AG04450 (cell line): ENCODE measurements at places on chromosomes 2 and 18. TPM values are rescaled to one million over a fixed set of nuclear protein-coding genes. Genes with fewer than 3 reads are reported as not detected.

GRCh38 chr2:145626301-145626700, 1106.4 kb upstream of the ZEB2 start:
- no peak for DNase-seq

Gene DSEL
- 40.0 and 55.2 TPM in 2 replicates for polyA plus RNA-seq

DNA sequence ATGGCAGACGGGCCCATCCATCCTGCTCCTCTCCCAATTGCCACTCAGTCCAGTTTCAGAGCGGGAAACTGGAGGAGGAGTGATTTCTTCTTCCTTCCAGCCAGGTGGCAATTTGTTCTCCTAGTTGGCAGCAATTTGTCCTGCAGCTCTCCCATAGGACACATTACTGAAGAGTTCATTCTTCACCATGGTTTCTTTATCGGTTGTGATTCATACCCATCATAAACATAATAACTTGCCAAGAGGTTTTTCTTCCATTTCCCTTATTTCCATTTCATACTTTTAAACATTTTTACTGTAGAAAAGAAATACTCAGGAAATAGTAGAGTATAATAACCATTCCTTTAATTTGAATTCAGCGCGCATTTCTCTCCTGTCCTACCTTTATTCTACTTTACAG, 377.9 kb upstream of the RAB12 start:
- DNase-seq: no peak

DNA sequence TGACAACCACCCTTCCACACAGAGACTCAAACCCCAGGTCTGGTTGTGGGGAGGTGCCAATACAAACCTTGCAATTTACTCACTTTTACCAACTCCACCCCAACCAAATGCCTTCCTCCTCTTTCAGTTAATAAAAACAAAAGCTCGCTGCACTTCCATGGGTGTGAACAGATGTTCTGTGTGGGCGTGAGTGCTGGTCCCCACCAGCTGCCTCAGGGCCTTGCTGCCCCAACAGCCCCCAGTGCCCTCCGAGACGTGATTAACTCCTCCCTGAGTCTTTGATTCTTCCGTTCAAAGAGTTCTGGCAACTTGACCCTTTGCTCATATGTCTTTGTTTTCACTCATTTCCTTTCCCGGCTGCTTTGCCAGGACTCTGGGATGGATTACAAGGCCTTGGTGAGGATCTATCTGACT, 258.9 kb upstream of the CXCR4 start:
- DNase-seq: no peak

DNA sequence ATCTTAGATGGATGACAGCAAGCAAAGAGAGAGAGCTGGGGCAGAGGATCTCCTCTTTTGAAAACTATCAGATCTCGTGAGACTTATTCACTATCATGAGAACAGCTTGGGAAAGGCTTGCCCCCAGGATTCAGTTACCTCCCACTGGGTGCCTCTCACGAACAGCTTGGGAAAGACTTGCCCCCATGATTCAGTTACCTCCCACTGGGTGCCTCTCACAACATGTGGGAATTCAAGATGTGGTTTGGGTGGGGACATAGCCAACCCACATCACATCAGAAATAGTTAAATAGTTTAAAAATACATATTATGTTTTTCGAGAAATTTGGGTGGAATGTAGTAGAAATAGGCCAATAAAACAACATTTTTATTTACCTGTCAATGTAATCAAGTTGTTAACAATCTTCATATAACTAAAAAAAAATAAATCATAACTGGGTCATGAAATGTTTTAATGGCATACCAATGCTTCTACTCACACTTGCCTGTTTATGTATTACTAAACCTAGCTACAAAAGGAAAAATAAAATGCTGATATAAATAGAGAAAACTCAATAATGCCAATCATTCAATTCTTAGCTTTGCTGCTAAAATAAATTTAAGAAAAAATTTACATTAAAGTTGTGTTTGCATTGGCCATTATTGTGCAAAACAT, 608.9 kb downstream of the SUCLG1 start:
- DNase-seq: no peak

Gene KLHL41
- polyA plus RNA-seq: 0.22 and 0.26 TPM in 2 replicates

Gene PPP3R1
- polyA plus RNA-seq: 21.2 and 24.9 TPM in 2 replicates

Gene TCF4
- 41.4 and 47.3 TPM in 2 replicates for polyA plus RNA-seq

DNA sequence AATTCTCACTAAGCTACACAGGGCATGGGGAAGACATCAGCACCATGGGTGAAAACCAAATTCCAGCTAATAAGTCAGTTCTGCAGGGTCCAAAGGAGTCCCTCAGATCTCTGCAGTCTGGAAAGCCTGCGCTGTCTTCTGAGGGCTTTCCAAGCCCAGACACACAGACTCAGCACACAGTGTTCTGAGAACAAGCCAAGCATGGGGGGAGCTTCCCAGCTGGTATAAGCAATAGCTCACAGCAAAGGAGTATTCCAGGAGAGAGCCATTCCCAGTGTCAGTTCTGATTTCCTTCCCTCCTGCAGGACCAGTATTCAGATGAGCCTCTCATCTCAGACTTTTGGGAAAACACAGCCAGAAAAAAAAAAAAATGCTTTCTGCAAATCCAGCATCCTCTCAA, 370.8 kb downstream of the TNS1 start:
- DNase-seq: no peak

DNA sequence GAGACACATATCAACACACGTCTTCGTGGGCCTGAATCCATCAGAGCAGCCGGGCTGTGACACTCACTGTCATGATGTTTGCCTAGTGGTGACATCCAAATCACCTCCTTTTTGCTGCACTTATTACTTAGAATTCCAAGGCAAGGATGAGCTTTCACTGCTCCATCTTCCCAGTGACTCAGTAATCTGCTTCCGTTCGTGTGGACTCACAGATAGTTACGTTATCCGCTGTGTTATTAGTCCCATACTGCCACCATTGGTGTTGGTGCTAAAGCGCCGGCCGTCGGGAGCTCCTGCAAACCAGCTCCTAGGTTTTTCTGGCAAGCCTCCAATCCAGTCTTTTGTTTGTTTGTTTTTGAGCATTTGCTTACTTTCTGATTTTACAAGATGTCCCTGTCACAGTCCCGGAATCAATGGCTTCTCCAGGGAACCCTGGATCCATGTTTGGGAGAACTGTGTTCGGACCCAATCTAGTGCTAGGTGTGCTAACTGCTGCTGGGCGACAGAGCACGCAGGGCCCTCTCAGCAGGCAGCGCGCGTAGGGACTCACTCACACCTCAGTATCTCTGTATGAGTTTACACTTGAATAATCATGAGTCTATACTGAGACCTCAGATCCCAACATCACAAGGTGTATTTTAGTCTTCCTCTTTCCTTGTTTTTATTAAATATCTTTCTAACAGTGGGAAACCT, 42.6 kb downstream of the HDAC4 start:
- DNase-seq: no peak

Gene KCNIP3
- 0.12 and 0.24 TPM in 2 replicates for polyA plus RNA-seq

GRCh38 chr18:28541276-28541930, 364.5 kb upstream of the CDH2 start:
- no peak for DNase-seq

DNA sequence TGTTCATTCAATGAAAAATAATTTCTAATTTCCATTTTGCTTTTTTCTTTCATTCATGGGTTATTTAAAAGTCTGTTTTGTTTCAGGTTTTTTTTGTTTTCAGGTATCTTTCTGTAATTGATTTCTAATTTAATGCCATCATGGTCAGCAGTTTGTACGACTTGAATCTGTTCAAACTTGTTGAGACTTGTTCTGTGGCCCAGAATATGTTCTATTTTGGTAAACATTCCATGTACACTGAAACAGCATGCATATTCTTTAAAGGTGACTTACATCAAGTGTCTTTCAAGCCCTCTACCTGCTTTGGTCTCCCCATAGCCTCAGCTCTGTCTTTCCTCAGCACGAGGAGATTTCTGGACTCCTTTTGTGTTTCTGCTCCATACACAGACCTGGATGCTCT, 49.1 kb downstream of the CYP1B1 start:
- no peak for DNase-seq

DNA sequence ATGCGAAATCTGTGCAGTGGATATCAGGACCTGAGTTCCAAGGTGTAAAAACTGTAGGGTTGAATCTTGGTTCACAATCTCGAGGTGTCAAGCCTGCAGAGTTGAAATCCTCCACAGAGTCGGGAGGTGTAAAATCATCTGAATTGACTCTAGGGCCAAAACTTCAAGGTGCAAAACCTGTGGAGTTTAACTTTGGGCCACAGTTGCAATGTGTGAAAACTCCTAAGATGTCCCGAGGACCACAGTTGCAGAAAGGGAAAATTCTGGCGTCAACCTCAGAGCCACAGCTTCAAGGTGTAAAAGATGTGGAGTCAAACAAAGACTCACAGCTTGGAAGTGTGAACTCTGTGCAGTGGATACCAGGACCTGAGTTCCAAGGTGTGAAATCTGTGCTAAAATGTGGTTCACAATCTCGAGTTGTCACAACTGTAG, 9.8 kb upstream of the ZNF512 start:
- no peak for DNase-seq

Gene SRD5A2
- not detected in 2 replicates for polyA plus RNA-seq

DNA sequence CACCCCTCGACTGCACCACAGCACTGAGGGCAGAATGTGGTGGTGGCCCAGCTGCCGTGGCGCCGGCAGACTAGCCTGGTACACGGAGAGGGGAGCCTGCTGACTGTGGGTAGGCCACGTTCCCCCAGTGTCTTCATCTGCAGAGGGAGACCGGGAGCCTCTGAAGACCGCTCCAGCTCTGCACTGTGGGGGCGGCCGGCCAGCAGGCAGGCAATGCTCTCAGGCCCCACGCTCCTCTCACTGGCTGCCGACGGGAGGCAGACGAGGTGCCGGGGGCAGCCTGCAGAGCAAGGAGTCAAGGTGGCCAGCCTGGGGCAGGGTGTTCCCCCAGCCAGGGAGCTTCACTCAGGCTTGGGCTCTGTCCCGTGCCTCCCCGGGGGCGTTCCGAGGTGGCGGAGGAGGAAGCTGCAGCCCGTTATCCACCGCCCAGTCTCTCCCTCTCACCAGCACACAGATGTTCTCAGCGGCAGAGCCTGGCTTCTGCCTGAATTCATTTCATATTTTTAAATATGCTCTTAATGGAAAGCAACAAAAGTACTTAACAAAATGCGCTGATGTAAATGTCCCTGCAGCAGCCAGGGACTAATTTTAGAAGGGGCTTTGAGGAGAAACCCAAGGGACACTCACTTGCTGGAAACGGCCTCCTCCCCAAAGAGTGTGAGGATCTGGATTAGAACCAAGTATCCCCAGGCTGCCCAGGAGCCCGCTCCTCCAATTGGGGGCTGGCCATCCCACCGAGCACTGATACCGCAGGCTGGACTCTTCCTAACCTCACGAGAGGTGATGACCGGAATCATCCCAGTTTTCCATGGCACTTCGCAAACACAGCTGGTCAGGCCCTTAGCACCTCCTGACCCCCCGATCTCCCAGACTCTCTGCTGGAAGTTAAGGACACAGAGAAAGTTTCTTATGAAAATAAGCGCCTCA, 87.8 kb downstream of the HDAC4 start:
- no peak for DNase-seq

- no peak for DNase-seq
These were observed 713.7 kb downstream of the ADCYAP1 start for GRCh38 chr18:1618364-1618763.

- no peak for DNase-seq
These were observed 17.7 kb upstream of the AKAIN1 start for GRCh38 chr18:5214583-5215351.

DNA sequence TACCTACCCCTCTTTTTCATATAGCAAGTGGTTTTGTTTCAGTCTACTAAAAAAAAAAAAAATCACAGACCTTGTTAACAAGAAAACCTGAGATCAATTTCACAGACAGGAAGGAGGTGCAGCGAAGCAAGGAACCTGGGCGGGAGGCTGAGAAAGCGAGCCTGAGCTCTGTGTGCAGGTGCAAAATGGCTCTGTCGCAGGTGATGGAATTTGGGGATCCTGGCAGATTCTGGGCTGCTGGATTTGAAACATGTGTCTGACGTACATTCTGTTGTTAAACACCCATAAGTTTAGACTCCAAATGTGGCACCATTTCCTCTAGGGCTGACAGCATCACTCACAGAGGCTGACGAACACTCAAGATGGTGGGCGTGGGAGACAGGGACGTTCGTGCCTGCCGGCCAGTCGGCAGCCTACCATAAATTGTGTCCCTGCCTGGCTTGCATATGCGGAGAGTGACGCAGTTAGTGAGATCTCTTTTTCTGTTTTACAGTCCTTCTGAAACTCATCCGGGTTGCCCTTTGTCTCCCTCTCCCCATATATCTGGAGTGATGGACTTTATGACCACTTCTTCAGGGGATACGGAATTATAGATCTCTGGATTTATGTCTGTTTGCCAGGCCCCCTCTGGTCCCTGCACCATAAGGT, 8.8 kb upstream of the DDX1 start:
- DNase-seq: no peak

DNA sequence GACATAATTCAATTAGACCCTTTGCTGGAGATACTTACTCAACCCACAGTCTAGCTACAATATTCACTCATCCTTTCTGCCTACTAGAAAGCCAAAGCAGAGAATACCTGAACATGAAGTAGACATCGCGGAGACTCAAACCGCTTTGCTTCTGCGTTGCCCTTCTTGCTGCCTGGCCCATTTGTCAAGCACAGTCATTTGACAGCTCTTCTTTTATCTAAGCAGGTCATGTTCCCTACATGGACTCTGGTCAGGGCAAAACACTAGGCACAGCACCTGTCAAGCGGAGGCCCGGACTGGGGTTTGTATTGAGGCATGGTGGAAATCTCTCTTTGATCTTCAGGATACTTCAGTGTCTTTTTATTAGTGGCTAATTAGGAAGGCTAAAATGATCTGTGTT, 89.7 kb downstream of the FARSB start:
- DNase-seq: no peak

DNA sequence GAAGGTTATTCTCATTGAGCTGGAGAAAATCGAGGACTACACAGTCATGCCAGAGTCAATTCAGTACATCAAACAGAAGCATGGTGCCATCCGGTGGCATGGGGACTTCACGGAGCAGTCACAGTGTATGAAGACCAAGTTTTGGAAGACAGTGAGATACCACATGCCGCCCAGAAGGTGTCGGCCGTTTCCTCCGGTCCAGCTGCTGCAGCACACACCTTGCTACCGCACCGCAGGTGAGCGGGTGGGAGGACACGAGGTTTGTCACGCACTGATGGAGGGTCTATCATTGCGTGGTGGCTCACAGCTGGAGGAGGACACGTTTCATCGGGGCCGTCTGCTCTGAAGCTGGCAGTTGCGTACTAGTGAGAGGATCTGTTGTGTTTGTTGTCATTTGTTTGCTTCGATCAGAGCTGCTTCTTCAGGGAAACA, 48.2 kb downstream of the IL1RL2 start:
- no peak for DNase-seq

Gene SCN2A
- 1.7 and 2.5 TPM in 2 replicates for polyA plus RNA-seq

- no peak for DNase-seq
These were observed 736.6 kb upstream of the ZEB2 start for GRCh38 chr2:145256551-145256950.

GRCh38 chr2:146417942-146418341, 1426.9 kb upstream of the ACVR2A start:
- DNase-seq: no peak

Gene NYAP2
- polyA plus RNA-seq: not detected in 2 replicates

DNA sequence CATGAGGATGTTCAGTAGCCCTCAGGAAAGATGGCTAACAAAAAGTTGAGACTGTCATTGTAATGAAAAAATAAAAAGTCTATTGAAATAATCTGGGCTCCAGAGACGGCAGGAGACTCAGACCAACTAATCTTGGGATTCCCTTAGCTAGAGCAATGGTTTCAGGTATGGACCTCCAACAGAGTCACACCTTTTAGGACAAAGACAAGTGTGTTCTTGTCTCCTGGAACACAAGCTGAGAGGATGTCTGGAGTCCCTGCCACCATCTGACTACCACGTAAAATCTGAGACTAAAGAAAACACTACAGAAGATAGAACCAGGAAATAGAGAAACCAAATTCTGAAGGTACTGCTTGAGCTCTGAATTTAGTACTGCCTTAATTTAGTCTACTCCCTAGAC, 103.3 kb upstream of the RBBP8 start:
- no peak for DNase-seq

Gene NLRC4
- not detected in 2 replicates for polyA plus RNA-seq

Gene IMPA2
- 12.8 and 15.3 TPM in 2 replicates for polyA plus RNA-seq
